ENCODE measurements at places on chromosomes 1 and 21. TPM values are rescaled to one million over a fixed set of nuclear protein-coding genes. Genes with fewer than 3 reads are reported as not detected.

The SCNM1 gene
- 54.1 TPM for total RNA-seq

The SPATA46 gene
- total RNA-seq: not detected

The SPRR3 gene
- total RNA-seq: not detected

The SRSF4 gene
- 90.6 TPM for total RNA-seq

DNA sequence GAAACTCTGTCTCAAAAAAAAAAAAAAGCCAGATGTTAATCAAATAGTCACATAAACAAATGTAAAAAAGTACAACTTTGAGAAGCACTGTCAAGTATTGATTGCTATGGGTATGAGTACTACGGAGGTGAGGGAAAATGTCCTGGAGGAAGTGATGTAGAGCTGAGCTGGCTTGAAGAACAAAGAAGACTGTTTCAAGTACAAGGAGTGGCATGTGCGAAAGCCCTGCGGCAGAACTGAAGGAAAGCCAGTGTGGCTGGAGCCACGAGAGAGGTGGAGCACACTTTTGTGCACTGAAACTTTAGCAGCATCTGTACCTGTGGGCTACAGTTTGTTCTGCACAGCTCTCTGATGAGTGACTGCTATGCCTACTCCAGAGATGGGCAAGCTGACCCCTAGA, 5.4 kb upstream of the RPS6KA1 start:
- DNase-seq: no peak

DNA sequence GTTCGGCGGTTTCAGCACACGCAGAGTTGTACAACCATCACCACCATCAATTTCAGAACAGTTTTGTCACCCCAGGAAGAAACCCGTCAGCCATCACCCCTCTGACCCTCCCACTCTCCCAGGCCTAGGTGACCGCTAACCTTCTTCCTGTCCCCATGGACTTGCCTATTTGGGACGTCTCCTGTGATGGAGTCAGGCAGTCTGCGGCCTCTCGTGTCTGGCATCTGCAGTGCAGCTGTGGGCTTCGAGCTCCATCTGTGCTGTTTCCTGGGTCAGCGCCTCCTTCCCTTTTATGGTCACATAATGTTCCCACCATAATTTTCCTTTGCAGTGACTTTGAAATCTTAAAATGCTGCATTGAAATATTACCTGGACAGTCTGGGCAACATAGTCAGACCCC, 24.4 kb downstream of the SLC45A1 start:
- peak; percentile 28 for DNase-seq

DNA sequence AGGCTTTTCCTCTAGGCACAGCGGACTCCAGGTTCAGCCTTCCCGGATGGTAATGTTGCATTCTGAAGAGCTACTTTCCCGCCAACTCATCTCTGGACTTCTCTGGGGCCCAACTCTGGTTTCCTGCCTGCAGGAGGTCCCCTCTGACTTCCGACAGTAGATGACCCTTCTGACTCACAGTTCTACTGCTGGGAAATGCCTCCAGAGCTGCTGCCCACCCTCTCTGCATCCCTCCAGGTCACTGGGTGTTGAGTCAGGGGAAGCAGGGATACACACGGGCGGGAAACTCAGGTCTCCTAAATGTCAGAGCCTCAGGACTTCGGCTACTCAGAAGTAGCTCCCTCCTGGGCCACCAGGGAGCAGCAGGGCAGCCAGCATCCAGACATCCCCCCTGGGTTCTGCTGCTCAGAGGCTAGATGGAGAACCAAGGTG, 2.1 kb upstream of the KIF21B start:
- peak; percentile 66 for DNase-seq

GRCh38 chr1:157566484-157567300, 14.4 kb upstream of the FCRL5 start:
- DNase-seq: no peak

DNA sequence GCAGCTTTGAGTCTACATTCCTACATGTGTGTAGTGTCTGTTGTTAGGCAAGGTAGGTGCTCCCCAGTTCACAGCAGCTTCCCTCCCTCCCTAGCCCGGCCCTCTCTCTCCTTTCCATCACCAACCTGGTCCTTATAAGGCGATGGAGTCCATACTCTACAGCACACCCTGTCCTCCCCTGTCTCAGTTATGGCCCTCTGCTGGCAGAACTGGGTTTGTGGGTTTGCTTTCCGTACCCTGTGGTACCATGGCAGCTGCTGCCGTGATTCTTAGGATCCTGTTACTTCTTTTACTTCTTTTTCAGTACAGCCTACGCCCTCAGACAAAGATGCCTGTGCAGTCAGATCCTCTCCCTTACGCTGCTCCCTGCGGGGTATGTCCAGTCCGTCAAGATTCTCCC, 31.7 kb downstream of the AK5 start:
- peak; percentile 76 for DNase-seq

- DNase-seq: peak; percentile 83
Observed at GRCh38 chr1:203216274-203217138, 13.0 kb downstream of the CHIT1 start.

All from H9 (cell line).